HT-29 (cell line): ENCODE measurements at places on chromosomes 2 and 18.

GRCh38 chr2:117983040-117983439 is 30.8 kb downstream of the CCDC93 start:
- DNase-seq: no peak

DNA sequence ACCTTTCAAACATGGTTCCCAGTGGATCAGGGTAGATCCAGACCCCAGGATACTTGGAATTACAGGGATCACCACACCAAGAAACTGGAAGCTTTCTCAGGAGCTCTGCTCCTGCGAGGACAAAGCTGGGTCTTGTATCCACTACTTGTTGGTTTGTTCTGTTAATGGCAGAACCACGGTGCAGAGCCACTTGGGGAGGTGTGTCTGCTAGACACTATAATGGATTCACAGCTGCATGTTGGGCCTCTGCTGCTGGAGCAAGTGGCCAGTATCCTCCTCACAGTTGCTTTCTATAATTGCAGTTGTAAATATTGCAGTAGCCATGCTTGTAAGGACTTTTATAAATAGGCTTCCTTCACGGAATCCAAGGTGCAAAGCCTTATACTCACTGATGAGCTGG is 12.9 kb downstream of the FOSL2 start:
- DNase-seq: no peak

- DNase-seq: no peak
These were observed 168.7 kb downstream of the NRXN1 start for GRCh38 chr2:50863218-50863617.

DNA sequence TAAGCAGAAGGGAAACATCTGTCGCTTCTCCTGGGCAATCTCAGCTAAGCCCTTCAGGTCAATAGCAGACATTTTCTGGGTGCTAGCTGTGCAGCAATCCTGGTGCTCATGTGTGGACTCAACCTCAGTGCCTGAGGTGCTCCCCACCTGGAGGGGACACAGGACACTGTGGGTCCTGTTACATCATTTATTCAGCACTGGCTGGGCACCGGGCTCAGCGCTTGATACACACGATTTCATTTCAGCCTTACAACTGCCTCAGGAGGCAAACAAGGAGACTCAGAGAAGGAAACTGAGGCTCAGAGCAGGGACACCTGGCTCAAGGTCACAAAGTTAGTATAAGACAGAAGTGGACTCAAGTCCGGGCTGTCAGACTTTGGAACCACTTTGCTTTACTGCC is 46.7 kb downstream of the MARCO start:
- no peak for DNase-seq
